ENCODE measurements at places on chromosomes 6 and 20. TPM values are rescaled to one million over a fixed set of nuclear protein-coding genes. Genes with fewer than 3 reads are reported as not detected.
A peak's percentile ranks its signal among the peaks of the same experiment; 100 is the strongest.

Gene LRRC73
- total RNA-seq = 1.5 TPM

GRCh38 chr20:45817376-45818194 lies 5.1 kb downstream of the UBE2C start:
- no peak overlapping the region for H3K4me3 ChIP-seq
- peaks cover 4% of the 10 kb centered on the region for H3K4me1 ChIP-seq
- no peak overlapping the region for H3K27ac ChIP-seq
- DNase-seq = peak; percentile 43

DNA sequence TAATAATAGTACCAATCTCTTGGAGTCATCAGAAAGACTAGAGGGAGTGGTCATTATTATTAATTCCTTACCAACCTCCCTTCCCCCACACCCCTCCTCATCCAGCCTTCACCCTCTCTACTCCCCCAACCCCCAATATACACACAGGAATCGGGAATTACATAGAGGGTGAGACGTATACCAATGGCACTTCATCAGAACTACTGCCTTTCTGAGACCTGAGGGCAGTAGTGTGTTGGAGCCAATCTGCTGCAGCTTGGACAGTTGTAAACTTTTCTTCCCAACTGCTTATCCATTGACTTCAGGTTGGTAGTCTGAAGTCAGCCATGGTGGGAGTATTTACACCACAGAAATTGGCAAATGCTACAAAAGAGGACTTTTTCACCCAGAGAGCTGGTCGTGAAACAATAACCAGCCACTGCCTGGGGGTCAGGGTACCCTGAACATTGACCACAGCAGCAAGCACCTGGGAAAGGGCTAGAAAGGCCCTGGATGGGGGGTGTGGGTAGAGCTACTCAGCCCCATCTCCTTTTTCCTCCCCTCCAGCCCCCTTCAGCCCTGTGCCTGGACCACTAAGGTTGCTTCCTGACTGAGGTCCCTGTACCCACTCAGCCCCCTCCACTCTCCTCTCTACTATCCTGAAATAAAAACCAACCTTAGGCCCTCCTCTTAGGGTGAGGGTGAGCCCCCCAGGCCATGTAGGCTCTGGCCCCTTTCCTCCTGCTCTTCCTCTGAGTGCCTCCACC lies 161.5 kb downstream of the MRPL14 start:
- H3K4me1 ChIP-seq = no peaks in the 10 kb centered on the region
- H3K36me3 ChIP-seq = no peaks in the 10 kb centered on the region
- no peak overlapping the region for H3K27ac ChIP-seq
- DNase-seq = no peak
- no peak overlapping the region for H3K4me3 ChIP-seq

Gene ULBP3
- 5.0 TPM for total RNA-seq

Gene PI3
- 8.7 TPM for total RNA-seq

GRCh38 chr6:48817333-48818051 lies 645.6 kb downstream of the MMUT start:
- H3K4me3 ChIP-seq = no peak overlapping the region
- H3K27me3 ChIP-seq = no peaks in the 10 kb centered on the region
- DNase-seq = no peak
- H3K27ac ChIP-seq = no peak overlapping the region

DNA sequence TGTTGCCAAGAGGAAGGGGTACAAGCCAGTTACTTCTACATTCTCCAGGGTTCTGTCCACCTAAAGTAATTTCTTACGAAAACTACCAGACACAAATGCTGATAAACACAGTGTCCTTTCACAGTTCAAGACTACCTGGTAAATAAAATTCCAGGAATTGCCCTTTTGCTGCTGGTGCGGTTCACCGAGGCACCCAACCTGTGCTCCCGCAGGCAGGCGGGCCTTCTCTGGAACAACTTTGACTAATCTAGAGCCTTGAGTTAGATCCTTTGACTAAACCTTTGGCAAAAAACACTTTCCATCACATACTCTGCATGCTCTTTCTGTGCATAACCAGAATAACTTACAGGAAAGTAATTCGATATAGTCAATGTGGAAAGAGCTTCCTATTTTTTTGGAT lies 107.0 kb downstream of the HUS1B start:
- peaks cover 10% of the 10 kb centered on the region for H3K36me3 ChIP-seq
- no peak for DNase-seq
- no peak overlapping the region for H3K4me3 ChIP-seq
- H3K27ac ChIP-seq = no peak overlapping the region
- H3K27me3 ChIP-seq = no peaks in the 10 kb centered on the region
- no peaks in the 10 kb centered on the region for H3K4me1 ChIP-seq

GRCh38 chr20:63178889-63179686 lies 36.8 kb downstream of the YTHDF1 start:
- H3K27me3 ChIP-seq = peaks cover 22% of the 10 kb centered on the region
- H3K4me3 ChIP-seq = no peak overlapping the region
- H3K27ac ChIP-seq = no peak overlapping the region
- no peaks in the 10 kb centered on the region for H3K36me3 ChIP-seq
- peak; percentile 68 for DNase-seq

DNA sequence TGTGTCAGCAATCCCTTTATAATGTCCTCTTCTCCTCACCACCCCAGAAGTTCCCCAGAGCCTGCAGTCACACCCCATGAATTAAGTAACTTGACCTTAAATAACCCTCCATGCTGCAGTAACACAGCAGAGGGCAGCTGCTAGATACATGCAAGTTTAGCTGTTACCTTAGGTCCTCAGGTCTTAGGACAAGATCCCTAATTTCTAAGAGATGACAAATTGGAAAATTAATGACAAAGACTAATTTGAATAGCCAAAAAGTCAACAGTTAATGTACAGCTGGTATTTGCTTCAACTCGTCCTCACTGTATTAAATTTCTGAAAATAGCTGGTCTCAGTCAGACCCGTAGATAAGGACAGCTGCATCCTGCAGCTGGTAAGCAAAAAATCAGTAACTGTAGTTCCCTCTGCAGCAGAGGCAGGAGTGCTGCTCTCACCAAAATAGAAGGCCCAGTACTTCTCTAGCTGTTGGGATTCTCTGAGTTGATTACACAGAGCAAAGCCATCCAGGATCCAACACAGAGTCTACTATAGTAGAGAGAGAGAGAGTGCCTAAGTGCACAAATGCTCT lies 62.4 kb downstream of the TNFRSF21 start:
- H3K27ac ChIP-seq = no peak overlapping the region
- peak; percentile 56 for DNase-seq
- no peaks in the 10 kb centered on the region for H3K27me3 ChIP-seq
- no peak overlapping the region for H3K4me3 ChIP-seq
- peaks cover 3% of the 10 kb centered on the region for H3K4me1 ChIP-seq
- H3K36me3 ChIP-seq = peaks cover 15% of the 10 kb centered on the region

Gene IL20RA
- total RNA-seq = 0.16 TPM

Gene LIME1
- 12.1 TPM for total RNA-seq

GRCh38 chr6:94127716-94128115 lies 708.4 kb upstream of the EPHA7 start:
- no peaks in the 10 kb centered on the region for H3K4me1 ChIP-seq
- no peak overlapping the region for H3K27ac ChIP-seq
- H3K4me3 ChIP-seq = no peak overlapping the region
- no peaks in the 10 kb centered on the region for H3K36me3 ChIP-seq
- H3K27me3 ChIP-seq = no peaks in the 10 kb centered on the region

DNA sequence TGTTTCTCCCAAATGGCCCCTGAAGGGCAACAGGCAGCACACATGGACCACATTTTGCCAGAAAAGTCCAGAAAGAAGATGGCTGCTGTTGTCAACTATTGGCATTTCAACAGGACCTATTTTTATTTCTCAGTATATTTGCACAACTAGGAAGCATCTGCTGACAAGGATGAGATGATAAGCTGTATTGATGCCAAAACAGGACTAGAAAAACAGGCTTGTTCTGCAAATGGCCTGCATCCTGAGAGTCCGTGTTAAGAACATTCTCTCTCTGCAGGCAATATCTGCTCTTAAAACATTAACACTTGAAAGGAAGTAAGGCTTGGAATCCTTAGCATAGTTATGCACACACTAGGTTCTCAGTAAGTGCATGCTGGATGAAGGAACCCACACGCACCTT lies 283.7 kb downstream of the ESR1 start:
- no peaks in the 10 kb centered on the region for H3K36me3 ChIP-seq
- H3K27me3 ChIP-seq = no peaks in the 10 kb centered on the region
- no peak for DNase-seq
- H3K4me1 ChIP-seq = no peaks in the 10 kb centered on the region

- no peak overlapping the region for H3K4me3 ChIP-seq
- H3K27me3 ChIP-seq = no peaks in the 10 kb centered on the region
Observed at GRCh38 chr6:5054245-5054873, 30.8 kb upstream of the PPP1R3G start.

GRCh38 chr6:133360194-133360593 lies 119.0 kb downstream of the EYA4 start:
- no peaks in the 10 kb centered on the region for H3K27me3 ChIP-seq
- no peaks in the 10 kb centered on the region for H3K4me1 ChIP-seq
- H3K36me3 ChIP-seq = no peaks in the 10 kb centered on the region
- H3K4me3 ChIP-seq = no peak overlapping the region

Gene BPIFA3
- total RNA-seq = not detected

DNA sequence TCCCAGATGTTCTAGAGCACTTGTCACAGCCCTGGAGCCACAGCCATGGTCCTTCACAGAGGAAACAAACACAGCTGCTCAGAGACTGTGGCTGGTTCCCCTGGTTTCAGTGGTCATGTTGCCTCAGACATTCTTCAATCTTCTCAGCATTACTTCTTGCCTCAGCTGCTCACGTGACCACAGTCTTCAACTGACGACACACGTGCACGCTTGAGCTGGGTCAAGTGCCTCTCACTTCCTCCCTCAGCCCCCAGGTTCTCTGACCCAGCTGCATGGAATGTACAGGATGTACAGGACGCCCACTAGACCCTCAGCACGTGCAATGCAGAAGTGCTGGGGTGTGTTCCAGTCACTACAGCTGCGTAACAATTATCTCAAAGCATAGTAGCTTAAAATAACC lies 159.8 kb upstream of the GGTLC1 start:
- DNase-seq = no peak
- H3K27ac ChIP-seq = no peak overlapping the region
- no peak overlapping the region for H3K4me3 ChIP-seq

DNA sequence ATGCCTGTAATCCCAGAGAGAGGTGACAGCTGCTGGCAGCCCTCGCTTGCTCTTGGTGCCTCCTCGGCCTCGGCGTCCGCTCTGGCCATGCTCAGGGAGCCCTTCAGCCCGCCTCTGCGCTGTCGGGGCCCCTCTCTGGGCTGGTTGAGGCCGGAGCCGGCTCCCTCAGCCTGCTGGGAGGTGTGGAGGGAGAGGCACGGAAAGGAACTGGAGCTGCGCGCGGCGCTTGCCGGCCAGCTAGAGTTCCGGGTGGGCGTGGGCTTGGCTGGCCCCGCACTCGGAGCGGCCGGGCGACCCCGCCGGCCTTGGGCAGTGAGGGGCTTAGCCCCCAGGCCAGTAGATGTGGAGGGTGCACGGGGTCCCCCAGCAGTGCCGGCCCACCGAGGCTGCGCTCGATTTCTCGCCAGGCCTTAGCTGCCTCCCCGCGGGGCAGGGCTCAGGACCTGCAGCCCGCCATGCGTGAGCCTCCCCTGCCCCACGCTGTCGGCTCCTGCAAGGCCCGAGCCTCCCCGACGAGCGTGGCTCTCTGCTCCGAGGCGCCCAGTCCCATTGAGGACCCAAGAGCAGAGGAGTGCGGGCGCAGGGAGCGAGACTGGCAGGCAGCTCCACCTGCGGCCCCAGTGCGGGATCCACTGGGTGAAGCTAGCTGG lies 34.6 kb downstream of the C6orf52 start:
- no peak for DNase-seq
- H3K4me1 ChIP-seq = no peaks in the 10 kb centered on the region
- no peaks in the 10 kb centered on the region for H3K27me3 ChIP-seq
- no peak overlapping the region for H3K4me3 ChIP-seq

Gene ZSCAN16
- 6.1 TPM for total RNA-seq

- H3K36me3 ChIP-seq = no peaks in the 10 kb centered on the region
- H3K4me3 ChIP-seq = no peak overlapping the region
- H3K4me1 ChIP-seq = no peaks in the 10 kb centered on the region
Observed at GRCh38 chr6:64252256-64252655, 616.7 kb downstream of the PHF3 start.

Gene RGS17
- total RNA-seq = 0.28 TPM

GRCh38 chr6:80469977-80470376 lies 363.5 kb downstream of the BCKDHB start:
- no peak for DNase-seq
- H3K27me3 ChIP-seq = no peaks in the 10 kb centered on the region
- H3K27ac ChIP-seq = no peak overlapping the region
- no peaks in the 10 kb centered on the region for H3K4me1 ChIP-seq

DNA sequence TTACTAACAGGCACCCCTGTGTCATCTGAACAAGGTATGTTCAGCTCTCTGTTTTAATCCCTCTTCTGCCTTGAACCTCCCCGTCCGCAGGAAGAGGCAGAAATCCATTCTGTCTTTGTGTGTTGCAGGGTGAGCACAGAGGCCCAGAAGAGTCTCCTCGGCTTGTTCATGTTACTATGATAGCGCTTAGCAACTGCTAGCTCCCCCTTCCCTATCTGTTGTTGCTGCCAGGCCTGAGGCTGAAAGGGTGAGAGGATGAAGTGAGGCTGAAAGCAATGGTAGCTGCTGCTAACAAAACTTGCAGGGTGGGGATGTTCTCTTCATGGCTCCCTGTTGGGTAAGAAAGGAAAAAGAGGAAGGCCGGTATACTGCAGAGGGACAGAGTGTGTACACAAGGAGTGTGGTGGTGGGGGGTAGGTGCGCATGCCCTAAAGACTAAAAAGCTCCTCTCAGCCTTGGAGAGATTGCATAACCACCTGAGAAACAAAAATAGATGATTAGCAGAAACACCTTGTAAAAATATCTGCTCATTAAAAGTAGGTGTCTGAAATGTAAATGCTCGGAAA lies 55.2 kb upstream of the CITED2 start:
- H3K27ac ChIP-seq = no peak overlapping the region
- no peaks in the 10 kb centered on the region for H3K4me1 ChIP-seq
- no peaks in the 10 kb centered on the region for H3K27me3 ChIP-seq
- H3K36me3 ChIP-seq = no peaks in the 10 kb centered on the region
- no peak for DNase-seq

Data from kidney (tissue), 22 donors.